ENCODE measurements at places on chromosomes 7 and 10. TPM values are rescaled to one million over a fixed set of nuclear protein-coding genes. Genes with fewer than 3 reads are reported as not detected.

CARD11 gene
- total RNA-seq, result 5.8 TPM

- no peak for DNase-seq
Measured at GRCh38 chr10:26407406-26407969, 30.7 kb upstream of the APBB1IP start.

GNGT1 gene
- total RNA-seq, result not detected

DNA sequence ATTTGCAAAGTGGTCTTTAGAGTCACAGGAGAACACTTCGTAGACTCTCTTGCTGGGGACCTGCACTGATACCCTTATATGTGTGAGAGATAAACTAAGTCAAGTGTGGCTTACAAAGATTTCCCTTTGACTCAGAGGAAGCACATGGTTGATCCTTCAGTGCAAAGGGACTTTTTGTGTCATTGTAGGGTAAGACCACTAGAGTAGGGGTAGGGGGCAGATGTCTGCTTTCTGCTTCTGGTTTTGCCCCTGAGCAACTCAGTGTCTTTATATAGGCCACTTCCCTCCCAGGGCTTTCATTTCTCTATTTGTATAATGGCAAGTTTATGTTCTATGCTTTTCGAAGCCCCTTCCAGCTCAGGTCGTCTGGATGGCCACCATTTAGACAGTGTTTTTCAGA is 281.7 kb downstream of the SORCS3 start:
- DNase-seq, result no peak

DNA sequence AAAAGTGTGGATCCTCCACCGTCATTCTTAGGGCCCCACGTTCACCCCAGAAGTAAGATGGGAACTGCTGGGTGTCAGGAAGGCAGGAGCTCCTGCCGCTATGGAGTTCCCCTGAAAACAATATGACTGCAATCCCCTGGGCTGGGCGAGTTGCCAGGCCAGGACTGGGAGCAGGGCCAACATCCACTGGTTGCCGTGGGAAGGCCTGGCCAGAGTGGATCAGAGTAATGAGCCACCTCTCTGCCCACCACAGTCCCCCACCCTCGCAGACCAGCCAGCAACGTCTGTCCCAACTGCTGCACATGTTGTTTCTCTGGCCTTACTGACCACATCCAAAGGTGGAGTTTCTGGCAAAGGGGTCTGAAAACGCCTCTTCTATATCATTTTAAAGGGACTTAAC is 86.6 kb downstream of the STRA8 start:
- peak; percentile 81 for DNase-seq

DNA sequence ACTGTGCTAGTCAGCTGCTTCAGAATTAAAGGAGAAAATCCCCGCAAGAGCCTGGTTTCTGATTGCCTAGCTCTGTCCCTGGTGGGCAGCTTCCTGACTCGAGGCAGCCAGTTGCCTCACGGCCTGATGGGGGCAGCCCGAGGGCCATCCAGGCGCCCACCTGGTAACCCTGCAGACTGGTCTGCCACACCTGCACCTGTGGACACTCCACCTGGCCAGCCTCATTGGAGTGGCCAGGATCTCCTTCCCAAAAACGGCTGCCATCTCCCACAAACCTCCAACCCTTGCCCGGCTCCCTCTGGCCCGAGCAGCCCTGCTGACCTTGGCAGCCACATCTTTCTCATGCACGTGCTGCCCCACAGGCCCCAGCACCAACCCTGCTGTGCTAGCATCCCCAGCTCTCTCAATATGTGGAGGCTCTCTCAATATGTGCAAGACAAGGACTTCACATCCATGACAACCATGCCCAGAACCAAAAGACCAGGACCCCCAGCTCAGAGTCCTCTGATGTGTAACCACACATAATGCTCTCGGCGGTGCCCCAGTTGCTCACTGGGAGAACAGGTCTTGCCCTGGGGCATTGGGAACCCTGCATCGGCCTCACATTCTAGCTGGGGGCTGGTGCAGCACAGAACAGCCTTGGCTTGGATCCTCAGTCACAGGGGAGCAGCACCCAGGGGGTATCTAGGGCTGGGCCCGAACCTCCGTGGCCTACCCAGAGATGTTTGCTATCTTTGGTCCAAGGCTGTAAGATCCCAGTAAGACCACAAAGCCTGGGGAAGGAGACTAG is 14.6 kb downstream of the DRGX start:
- DNase-seq, result no peak
